ENCODE measurements at places on chromosomes 4 and X. TPM values are rescaled to one million over a fixed set of nuclear protein-coding genes. Genes with fewer than 3 reads are reported as not detected.

Gene FGF2
- not detected for total RNA-seq

Gene SPANXB1
- total RNA-seq, result not detected

Gene GAGE1
- not detected for total RNA-seq

GRCh38 chrX:149758068-149758714, 15.7 kb upstream of the HSFX1 start:
- no peak overlapping the region for H3K27ac ChIP-seq
- DNase-seq, result no peak
- H3K4me3 ChIP-seq, result no peak overlapping the region
- H3K4me1 ChIP-seq, result no peaks in the 10 kb centered on the region

DNA sequence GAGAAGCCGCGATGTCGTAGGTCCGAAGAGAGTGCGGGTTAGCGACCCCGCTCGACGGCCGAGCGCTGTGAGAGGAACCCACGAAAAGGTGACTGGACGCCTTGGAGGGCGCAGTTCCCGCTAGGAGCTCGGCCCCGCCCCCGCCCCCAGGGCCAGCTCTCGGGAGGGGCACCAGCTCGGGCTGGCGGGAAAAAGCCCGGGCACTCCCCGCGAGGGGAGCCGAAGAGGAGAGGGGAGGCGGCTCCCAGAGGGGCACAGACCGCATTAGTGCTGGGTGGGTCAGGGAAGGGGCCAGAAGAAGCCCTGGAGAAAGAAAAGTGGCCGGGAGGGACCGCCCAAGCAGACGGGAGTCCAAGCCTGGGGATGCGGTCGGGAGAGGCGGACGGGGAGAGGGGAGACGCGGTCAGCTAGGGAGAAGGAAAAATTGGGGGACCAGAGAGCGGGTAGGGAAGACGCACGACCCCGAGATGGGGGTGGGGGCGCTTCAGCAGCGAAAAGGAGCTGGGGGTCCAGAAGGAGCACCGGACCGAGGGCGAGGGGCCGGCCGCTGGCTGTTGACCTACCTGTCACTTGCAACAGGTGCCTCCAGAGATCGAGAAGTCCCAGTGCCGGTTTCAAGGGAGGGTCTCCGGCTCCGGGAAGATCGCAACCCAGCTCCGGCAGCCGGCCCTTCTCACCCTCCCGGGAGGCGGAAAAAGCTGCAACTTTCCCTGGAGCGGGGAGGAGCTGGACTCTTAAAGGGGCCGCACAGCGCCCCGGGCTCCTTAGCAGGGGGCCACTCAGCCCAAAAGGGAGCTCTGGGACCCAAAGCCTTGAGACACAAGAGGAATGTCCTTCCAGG, at the start of gene SYTL4:
Gene SYTL4, minus strand, starts transcription at position 681 of the 841 bp plus-strand sequence. CDS start 30,084 bp downstream, outside the sequence.
- no peaks in the 10 kb centered on the region for H3K27me3 ChIP-seq
- DNase-seq, result no peak
- H3K4me1 ChIP-seq, result no peaks in the 10 kb centered on the region
- no peak within 1 kb of the TSS for H3K27ac ChIP-seq
- no peak within 1 kb of the TSS for H3K4me3 ChIP-seq

- no peaks in the 10 kb centered on the region for H3K36me3 ChIP-seq
- H3K4me1 ChIP-seq, result peaks cover 67% of the 10 kb centered on the region
- no peak for DNase-seq
- no peaks in the 10 kb centered on the region for H3K27me3 ChIP-seq
These were observed 282.3 kb downstream of the INPP4B start for GRCh38 chr4:142563682-142564291.

All from CD4-positive, alpha-beta memory T cell (primary cell).